Ureter (tissue), 1 donor: ENCODE measurements at places on chromosomes 6 and 20. TPM values are rescaled to one million over a fixed set of nuclear protein-coding genes. Genes with fewer than 3 reads are reported as not detected.

MRAP2 gene
- 5.3 TPM for total RNA-seq

KCNK17 gene
- total RNA-seq: not detected

HLA-DRA gene
- 297 TPM for total RNA-seq

REM1 gene
- total RNA-seq: 8.6 TPM

FOXQ1 gene
- 130 TPM for total RNA-seq

SLC16A10 gene
- total RNA-seq: 1.8 TPM

SLC17A4 gene
- total RNA-seq: not detected

EFCAB8 gene
- 1.0 TPM for total RNA-seq

KCNB1 gene
- 1.6 TPM for total RNA-seq

TFAP2C gene
- total RNA-seq: 12.5 TPM

CD83 gene
- 2.1 TPM for total RNA-seq
